Left renal pelvis (tissue), 4 donors: ENCODE measurements at places on chromosomes 2 and 18. TPM values are rescaled to one million over a fixed set of nuclear protein-coding genes. Genes with fewer than 3 reads are reported as not detected.

Gene IL1F10
- polyA plus RNA-seq, result not detected

Gene GALNT14
- 30.3 TPM for polyA plus RNA-seq

Gene ADGRF3
- 1.9 TPM for polyA plus RNA-seq

Gene PROM2
- 1.7 TPM for polyA plus RNA-seq

Gene MAP3K20
- 26.0 TPM for polyA plus RNA-seq

Gene KCNG2
- 0.40 TPM for polyA plus RNA-seq

Gene ANKRD62
- 0.15 TPM for polyA plus RNA-seq

Gene RPRD1A
- 80.1 TPM for polyA plus RNA-seq

Gene HOXD1
- 13.7 TPM for polyA plus RNA-seq

Gene RAB17
- polyA plus RNA-seq, result 9.5 TPM

Gene CTLA4
- not detected for polyA plus RNA-seq

Gene CXCR1
- polyA plus RNA-seq, result not detected

Gene ALMS1
- 35.0 TPM for polyA plus RNA-seq

Gene GPBAR1
- polyA plus RNA-seq, result 1.8 TPM

Gene PMAIP1
- 3.2 TPM for polyA plus RNA-seq

Gene TRIM54
- polyA plus RNA-seq, result 4.8 TPM

Gene CROCC2
- polyA plus RNA-seq, result 0.04 TPM

Gene TMEM198
- polyA plus RNA-seq, result 2.5 TPM

Gene DNAJC5G
- polyA plus RNA-seq, result 0.39 TPM

Gene C2orf80
- not detected for polyA plus RNA-seq

Gene DOK6
- polyA plus RNA-seq, result 6.6 TPM

Gene AOX1
- polyA plus RNA-seq, result 3.7 TPM

Gene RAB6D
- 2.6 TPM for polyA plus RNA-seq

Gene EVX2
- polyA plus RNA-seq, result 0.06 TPM

Gene CHRNG
- polyA plus RNA-seq, result 1.8 TPM

Gene VWA3B
- polyA plus RNA-seq, result 0.26 TPM

Gene DUSP2
- 7.1 TPM for polyA plus RNA-seq

Gene GKN2
- polyA plus RNA-seq, result not detected

Gene MOCOS
- polyA plus RNA-seq, result 1.6 TPM

Gene RNF149
- polyA plus RNA-seq, result 64.6 TPM

Gene IL36G
- polyA plus RNA-seq, result not detected

Gene IL36A
- polyA plus RNA-seq, result not detected

Gene RIT2
- not detected for polyA plus RNA-seq

Gene POTEC
- 0.06 TPM for polyA plus RNA-seq

Gene CDH7
- 24.4 TPM for polyA plus RNA-seq

Gene CXCR4
- polyA plus RNA-seq, result 50.4 TPM

Gene PPM1B
- 65.2 TPM for polyA plus RNA-seq

Gene UGT1A10
- not detected for polyA plus RNA-seq

Gene CFAP65
- 0.20 TPM for polyA plus RNA-seq

Gene CSRNP3
- polyA plus RNA-seq, result 9.4 TPM

Gene RASGRP3
- 18.0 TPM for polyA plus RNA-seq

Gene ANO7
- polyA plus RNA-seq, result 1.9 TPM

Gene SCN9A
- polyA plus RNA-seq, result 2.3 TPM

Gene C1QL2
- not detected for polyA plus RNA-seq

Gene ARHGAP15
- 5.8 TPM for polyA plus RNA-seq

Gene FEV
- polyA plus RNA-seq, result 0.11 TPM

Gene CRYGC
- not detected for polyA plus RNA-seq

Gene ASIC4
- 0.27 TPM for polyA plus RNA-seq

Gene C2orf15
- polyA plus RNA-seq, result 11.4 TPM

Gene PXDN
- 193 TPM for polyA plus RNA-seq

Gene EPHA4
- 55.3 TPM for polyA plus RNA-seq
